ENCODE measurements at places on chromosomes 3 and 15.

GRCh38 chr15:65980824-65981456, 111.6 kb downstream of the RAB11A start:
- peak; percentile 56 for DNase-seq

- no peak for DNase-seq
Observed at GRCh38 chr3:49181351-49181750, 10.0 kb downstream of the KLHDC8B start.

GRCh38 chr3:15942462-15942861, 144.7 kb upstream of the ANKRD28 start:
- no peak for DNase-seq

DNA sequence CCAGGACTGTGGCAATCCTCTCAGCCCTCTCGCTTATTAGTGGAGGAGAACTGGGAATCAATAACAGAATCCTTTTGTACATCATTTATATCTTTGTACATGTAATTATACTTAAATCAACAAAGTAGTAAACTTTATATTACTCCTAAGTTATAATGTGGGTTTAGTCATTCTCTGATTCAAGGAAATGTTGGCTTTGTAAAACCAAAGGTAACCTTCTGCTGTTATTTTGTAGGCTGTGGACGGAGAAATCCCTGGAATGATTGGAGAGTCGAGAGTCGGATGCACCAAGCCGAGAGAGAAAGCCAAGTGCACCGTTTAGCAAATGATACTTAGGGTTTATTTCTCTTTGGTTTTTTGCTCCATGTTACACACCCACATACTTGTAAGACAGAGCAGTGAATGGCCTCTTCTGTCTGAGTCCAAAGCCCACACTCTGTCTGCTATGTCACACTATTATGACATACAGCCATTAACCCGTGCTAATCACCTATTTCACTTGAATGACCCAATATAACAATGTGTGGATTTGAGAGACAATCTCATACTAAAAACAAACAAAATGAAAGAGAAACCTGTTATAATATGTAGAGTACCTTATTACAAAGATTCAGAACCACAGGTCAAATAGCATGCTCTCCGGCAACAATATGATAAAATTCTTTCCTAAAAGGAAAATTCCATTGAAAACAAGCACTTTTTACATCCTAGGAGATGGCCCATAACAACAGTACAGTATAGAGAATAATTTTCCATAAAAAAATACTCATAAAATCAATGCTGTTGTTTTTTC, 72.2 kb downstream of the MECOM start:
- DNase-seq, result no peak

DNA sequence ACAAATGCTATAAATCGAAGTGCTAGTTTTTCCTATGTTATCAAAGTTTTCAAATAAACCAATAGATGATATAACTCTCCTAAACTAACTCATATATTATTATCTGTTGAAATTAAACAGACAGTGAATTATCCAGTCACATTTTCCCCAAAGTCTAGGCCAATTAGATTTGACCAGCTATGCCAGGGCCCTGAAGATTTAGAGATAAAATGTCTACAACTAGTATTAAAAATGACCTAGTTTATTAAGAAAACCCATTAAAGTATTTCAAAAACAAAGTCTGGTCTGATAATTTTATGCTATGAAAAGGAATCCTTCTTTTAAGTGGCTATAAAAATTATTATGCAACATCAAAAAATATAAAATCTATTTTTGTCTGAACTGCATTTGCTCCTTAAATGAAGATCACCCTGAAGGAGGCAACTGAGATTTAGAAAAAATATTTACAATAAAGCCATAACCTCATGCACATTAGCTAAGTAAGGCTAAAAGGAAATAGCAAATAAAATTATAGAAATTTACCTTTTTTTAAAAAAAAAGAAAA, 83.4 kb upstream of the MEX3B start:
- no peak for DNase-seq

DNA sequence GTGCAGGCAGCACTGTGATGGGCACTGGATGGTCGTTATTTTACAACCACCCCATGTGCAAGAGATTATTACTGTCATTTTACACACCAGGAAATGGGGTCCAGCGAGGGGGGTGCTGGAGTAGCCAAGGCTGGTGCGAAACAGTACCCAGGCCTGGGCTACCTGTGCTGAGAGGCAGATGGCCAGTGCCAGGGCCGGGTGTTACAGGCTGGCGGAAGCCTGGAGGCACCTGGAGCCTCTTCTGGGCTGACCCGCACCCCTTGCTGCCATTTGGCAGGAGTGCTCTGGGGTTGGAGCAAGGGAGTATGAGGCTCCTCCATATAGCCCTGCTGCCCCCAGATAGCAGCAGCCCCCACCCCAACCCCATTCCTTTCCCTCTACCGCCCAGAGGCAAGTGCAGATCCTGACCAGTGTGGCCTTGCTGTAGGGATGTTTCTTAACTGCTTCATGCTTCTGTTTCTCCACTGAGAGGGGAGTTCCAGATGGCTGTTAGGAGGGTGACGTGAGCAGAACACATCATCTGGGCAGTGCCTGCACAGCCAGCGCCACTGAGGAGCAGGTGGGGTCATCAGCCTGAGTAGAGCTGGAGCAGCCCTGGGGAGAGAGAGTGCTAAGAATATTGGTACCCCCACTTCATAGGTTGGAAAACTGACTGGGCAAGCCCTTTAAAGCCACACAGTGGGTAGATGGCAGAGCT, 15.3 kb downstream of the SNX33 start:
- DNase-seq, result no peak

- DNase-seq, result no peak
Observed at GRCh38 chr15:66120422-66120821, 133.1 kb downstream of the MEGF11 start.

DNA sequence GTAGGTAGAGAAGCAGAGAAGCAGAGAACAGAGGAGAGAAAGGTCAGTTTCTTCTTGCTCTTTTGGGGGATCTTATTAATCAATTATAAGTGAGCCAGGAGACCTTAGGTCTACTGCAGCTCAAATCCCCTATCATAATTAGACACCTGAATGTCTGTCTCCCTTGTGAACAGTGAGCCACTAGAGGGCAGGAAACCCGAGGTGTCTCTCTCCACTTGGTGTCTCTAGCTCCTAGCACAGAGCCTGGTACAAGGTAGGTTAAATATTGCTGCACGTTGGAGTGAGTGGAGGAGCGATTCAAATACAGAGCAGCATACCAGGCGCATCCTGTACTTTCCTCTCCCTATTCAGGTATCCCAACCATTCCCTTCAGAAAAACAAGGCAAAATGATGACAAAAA, 2.0 kb upstream of the ST8SIA2 start:
- DNase-seq, result no peak

GRCh38 chr15:33096134-33096533, 98.4 kb downstream of the FMN1 start:
- no peak for DNase-seq

GRCh38 chr3:143016321-143016972, 15.1 kb downstream of the U2SURP start:
- DNase-seq, result no peak

DNA sequence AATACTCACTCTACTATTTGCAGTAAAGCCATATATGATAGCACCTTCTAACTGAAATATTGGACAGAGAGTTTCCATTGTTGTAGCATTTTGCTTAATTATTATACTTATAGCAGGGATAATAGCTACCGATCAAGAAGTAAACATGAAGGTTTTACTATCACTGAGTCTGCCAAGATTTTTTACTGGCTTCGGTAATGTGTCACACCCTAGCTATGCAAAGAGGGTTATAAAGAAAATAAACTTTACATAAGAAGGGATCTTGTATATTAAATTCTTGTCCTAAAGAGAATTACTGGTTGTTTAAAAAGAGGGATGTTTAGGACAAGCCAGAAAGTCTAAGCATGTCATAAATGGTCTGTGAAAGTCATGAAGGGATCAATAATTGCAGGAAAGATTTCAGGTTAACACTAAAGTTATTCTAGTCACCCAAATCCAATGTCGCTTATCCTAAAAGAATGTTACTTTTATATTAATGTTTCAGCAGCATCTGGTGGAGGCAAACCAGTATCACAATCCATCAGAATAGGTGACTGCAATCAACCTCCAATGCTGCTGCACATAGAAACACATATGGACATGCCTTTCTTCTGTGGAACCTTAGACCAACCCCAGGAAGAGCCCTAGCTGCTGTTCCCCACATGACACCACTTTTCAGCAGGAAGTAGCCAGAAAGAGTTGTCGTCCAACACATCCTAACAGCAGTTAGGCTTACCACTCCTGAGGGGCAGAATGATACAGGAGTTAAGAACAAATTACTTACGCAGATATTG, 62.7 kb upstream of the GK5 start:
- no peak for DNase-seq

GRCh38 chr3:59608356-59608755, 558.5 kb upstream of the CFAP20DC start:
- no peak for DNase-seq

- no peak for DNase-seq
Observed at GRCh38 chr3:196688349-196688748, 23.7 kb downstream of the CEP19 start.

DNA sequence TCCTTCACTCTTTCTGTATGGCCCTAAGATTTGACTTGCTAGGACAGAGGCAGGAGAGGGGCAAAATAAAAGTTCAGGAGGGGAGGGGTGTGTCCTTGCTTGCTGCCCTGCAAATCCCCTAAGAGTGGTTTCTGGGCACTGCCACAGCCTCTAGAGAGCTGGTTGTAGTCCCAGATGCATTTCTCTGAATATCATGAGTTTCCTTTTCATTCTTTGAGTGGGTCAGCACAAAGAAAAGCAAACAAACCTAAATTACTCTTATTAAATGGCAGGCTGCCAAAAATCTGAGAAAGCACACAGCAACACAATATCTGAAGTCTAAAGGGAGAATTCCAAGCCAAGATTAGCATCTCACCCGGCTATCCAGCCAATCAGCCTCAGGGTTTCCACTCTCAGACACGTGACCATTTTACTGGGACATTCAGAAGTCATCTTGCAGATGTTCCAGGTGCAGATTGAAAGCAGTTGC, 919.3 kb downstream of the TUSC7 start:
- no peak for DNase-seq

DNA sequence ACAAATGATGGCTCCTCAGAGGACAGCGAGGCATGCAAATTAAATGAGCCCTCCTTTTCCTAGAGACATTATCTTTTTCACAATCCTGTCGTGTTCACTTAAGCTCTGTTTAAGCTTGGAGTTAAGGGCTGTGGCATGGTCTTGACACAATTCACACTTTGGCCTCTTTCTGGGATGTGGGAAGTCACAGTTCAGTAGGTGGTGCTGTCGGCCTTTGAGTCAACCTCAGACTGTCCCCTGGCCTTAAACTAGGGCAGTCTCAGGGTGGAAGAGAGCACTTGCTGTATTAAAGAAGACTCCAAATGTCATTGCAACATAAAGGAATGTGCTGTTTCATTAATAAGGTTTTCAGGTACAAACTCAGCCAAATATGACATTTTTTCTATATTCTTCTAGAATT, 351.0 kb downstream of the MCTP2 start:
- peak; percentile 28 for DNase-seq

DNA sequence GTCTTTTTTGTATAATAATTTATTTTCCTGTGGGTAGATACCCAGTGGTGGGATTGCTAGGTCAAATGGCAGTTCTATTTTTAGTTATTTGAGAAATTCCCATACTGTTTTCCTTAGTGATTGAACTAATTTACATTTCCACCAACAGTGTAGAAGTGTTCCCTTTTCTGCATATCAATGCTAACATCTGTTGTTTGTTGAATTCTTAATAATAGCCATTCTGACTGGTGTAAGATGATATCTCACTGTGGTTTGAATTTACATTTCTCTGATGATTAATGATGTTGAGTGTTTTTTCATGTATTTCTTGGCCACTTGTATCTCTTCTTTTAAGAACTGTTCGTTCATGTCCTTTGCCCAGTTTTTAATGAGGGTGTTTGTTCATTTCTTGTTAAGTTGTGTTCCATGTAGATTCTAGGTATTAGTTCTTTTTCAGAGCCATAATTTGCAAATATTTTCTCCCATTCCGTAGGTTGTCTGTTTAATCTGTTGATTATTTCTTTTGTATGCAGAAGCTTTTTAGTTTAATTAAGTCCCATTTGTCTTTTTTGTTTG, 713.3 kb upstream of the EPHA6 start:
- DNase-seq, result no peak

GRCh38 chr3:28700728-28701127, 352.1 kb upstream of the AZI2 start:
- DNase-seq, result no peak

- DNase-seq, result no peak
Observed at GRCh38 chr3:70531838-70532489, 219.5 kb upstream of the MDFIC2 start.

DNA sequence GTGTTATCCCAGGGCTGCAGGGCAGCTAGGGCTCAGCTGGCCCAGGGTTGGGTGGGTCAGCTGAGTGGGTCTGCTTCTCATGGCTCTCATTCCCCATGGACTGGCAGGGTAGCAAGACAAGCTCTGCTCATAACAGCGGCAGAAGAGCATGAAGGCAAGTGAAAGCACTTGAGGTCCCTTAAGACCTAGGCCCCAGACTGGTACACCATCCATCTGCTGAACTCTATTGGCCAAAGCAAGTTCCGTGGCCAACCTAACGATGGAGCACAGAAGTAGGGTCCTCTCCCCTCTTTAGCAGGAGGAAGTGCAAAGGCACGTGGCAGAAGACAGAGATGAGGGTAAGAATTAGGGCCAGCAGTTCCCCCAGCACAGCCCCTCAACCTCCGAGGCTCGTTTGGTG, 174.3 kb upstream of the TOPAZ1 start:
- no peak for DNase-seq

DNA sequence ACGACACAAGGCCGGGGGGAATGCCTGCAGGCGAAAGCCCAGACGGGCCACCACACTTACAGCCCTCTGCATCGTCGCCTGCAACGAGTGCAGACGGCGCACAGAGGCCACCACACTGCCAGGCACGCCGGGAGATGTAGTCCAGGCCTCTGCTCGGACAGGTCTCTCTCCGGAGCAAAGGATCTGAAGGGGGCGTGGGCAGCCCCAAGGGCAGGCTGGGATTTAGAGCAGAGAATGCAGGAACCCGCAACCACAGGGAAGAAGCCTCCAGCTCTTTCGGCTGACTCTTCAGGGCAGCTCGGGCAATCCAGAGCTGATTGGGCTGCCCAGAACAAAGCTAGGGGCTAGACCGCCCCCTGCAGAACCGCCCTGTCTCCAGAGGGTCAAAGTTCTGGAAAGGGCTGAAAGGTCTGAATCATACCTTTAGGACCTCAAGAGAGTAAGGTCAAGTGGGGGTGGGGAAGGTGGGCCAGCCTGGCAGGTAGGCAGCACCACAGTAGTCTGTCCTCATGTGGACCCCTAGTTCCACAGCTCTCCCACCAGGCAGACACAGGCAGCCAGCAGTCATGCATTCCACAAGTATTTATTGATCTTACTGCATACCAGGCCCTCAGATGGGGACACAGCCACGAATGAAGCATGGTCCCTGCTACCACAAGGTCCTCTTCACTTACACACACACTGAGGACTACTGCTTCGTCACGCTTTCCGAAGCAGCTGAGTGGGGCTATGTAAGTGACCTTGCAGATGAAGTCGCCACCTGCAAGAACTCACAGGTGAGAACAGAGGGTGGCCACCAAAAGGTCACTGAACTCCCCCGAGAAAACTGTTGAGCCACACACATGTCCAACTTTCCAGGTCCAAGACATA, at the start of gene AMT:
Gene AMT, minus strand, starts transcription at position 95 of the 870 bp plus-strand sequence. Its CDS starts 23 bp downstream, at position 72.
- DNase-seq, result peak; percentile 52

- DNase-seq, result no peak
Observed at GRCh38 chr3:101252307-101252706, 68.1 kb downstream of the IMPG2 start.
